ENCODE measurements at places on chromosomes 1 and 21.

GRCh38 chr1:199202331-199202730 is 563.5 kb downstream of the PTPRC start:
- DNase-seq: no peak

DNA sequence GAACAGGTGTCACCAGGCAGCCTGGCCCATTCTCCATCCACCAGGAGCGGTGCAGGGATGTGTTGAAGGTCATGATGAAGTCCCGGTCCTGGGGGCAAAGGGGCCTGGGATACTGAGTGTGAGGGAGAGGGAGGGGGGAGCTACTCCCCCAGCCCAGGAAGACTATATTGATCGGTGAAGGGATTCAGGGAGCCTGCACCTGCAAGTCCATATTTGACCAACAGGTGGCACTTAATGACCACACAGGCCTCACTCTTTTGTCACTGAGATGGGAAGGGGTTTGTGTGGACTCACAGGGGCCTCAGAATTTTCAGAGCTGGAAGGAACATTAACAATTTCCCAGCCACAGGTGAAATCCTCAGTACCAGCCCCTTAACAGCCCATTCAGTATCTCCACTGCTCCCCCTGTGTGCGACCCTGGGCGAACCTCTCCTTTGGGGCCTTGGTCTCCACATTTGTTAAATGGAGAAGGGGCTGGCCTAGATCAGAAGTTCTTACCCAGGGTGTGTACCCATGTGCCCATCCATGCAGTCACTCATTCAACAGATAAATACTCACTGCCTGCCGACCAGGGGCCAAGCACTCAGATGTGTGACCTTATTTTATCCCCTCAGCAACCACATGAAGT is 55.6 kb downstream of the NKAIN1 start:
- DNase-seq: peak; percentile 59

DNA sequence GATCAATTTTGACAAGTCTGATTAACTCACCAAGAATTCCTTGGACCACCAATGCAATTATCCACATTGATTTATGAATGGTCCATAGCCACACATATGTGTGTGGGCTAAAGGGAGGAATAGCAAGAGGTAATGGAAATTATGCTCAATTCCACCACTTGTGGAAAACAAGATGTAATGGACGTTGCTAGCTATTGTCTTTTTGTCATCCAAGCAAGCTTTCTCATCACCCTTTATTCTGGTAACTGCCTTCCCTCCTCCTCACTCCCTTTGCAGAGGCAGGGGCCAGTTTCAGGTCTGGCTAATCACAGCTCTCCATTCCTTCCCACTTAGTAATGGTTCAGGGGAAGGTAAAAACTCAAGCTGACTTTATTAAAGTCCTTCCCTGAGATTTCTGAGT is 24.7 kb upstream of the RAB3GAP2 start:
- no peak for DNase-seq

DNA sequence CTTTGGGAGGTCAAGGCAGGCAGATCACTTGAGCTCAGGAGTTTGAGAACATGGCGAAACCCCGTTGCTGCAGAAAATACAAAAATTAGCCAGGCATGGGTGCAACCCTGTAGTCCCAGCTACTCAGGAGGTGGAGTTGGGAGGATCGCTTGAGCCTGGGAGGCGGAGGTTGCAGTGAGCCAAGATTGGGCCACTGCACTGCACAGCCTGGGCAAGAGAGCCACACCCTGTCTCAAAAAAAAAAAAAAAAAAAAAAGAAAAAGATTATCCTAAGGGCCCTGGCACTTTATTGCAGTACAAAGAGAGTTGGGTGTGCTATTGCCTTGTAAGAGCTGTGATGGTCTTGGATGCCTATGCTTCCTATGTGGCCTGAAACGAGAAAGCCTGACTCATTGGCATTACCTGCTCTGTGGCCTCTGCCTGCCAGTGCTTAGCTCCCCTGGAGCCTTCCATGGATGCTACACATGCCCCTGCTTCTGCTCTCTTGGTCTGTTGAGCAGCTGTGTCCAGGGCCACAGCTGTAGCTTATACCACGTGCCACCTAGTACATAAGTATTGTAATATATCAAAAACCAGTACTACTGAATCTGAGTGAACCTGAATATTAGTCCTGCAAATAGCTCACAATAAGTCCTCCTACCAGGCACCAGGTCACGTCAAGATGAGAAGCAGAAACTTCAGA is 45.8 kb downstream of the DNAJC6 start:
- no peak for DNase-seq

DNA sequence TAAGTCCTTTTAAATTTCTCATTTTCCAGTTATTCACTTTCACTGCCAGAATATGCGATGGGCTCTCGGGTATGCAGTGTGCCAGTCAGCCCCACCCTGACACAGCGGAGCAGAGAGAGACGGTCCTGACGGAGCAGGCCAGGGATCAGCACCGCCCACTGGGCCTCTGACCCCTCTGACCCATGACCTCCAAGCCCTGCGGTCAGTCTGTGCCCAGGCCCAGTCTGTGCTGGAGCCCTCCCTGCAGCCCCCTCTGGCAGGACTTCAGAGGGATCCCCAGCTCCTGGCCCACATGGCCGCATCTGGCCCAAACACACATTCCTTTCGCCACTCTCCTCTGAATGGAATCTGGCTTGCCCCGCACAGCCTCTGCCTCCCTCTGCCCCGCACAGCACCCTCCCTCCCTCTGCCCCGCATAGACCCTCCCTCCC is 43.4 kb upstream of the COL6A2 start:
- DNase-seq: no peak

DNA sequence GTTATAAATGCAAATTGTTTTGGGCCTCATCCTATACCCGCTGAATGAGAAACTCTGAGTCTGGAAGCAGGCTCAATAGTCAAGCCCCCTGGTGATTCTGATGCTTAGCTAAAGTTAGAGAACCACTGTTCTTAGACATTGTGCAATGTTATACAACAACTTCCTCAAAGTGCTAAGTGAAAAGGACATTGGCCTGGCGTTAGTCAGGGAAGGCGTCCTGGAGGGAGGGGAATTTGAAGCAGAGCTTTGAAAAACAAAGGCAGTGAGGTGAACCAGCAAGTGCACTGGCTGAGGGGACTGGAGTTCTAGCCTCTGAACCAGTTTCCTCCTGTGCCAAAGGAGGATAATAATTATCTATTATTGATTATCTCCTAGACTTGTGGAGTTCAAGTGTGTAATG is 5.1 kb downstream of the CD1D start:
- no peak for DNase-seq

DNA sequence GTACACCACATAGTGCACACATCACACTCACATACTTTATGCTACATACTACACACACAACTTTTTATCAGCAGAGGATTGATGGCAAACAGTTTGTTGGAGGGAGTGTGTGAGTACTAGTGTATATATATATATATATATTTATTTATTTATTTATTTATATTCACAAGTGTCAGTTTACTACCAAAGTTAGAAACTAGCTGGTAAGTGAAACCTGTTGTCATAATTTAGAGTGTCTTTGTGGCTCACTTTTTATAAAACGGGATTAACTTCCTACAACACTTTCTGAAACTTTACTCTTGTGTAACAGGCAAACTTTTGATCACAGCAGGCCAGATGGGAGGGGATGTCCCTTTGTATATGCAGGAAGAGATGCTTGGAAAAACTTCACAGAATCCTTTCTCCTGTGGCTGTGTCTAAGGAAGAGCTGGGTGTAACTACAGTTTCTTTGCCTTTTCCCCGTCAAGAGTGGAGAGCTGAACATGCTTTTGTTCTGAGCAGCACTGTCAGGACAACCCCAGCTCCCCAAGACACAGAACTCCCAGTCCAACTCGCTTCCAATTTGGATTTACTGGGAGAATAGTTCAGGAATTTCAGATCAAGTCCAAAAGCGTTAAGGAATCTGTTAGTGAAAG is 1.9 kb upstream of the SAMD13 start:
- DNase-seq: no peak

DNA sequence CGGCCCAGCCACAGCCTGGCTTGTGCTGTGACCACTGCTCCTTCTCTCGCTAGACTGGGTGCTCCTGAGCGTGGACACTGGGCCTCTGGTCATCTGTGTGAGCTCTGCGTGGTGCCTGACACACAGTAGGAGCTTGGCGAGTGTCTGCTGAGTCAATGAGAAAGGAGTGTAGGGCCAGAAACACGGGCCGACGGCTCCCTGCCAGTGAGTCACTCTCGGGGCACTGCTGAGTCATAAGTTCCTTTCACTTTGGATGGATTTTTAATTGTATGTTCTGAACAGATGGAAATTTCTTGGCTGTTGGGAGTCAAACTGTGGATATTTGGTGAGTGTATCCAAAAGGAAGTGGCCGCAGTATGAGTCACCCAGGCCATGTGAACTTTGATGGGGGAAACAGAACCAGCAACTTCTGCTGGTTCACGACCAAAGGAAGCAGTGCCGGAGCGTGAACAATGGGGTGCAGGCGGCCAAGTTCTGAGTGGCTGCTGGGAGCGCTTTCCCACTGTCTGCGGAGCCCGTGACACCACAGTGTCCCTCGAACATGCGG is 41.0 kb upstream of the COL18A1 start:
- DNase-seq: peak; percentile 72

GRCh38 chr1:232029315-232029714 is 402.7 kb downstream of the DISC1 start:
- no peak for DNase-seq

GRCh38 chr1:33562563-33562962 is 90.1 kb downstream of the ZSCAN20 start:
- DNase-seq: no peak
